ENCODE measurements at places on chromosomes 3 and 15.

DNA sequence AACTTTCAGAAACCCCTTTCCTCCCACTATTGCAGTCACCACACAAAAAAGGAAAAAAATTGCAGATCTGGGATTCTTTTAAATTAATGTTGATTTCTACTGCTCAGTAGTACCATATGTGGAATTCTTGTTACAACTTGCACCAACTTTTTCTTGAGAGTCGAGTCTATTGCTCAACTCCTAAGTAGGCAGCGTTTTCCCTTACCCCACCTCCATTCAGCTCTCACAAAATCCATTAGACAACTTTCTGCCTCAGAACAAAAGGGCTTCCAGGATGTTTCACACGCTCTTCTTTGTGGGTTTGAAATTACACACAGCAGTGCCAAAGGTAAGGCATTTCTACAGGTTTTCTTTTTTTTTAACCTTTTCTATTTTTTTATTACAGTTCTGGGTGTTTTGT is 179.5 kb downstream of the ANXA2 start:
- H3K4me1 ChIP-seq: no peaks in the 10 kb centered on the region
- no peak for DNase-seq
- H3K4me3 ChIP-seq: no peak overlapping the region
- no peaks in the 10 kb centered on the region for H3K36me3 ChIP-seq
- no peak overlapping the region for H3K27ac ChIP-seq

- H3K4me3 ChIP-seq: no peak overlapping the region
- peaks cover 3% of the 10 kb centered on the region for H3K27me3 ChIP-seq
- no peaks in the 10 kb centered on the region for H3K36me3 ChIP-seq
- DNase-seq: no peak
- peaks cover 52% of the 10 kb centered on the region for H3K4me1 ChIP-seq
Measured at GRCh38 chr15:29887721-29888120, 65.5 kb upstream of the TJP1 start.

- H3K27me3 ChIP-seq: no peaks in the 10 kb centered on the region
- peaks cover 13% of the 10 kb centered on the region for H3K4me1 ChIP-seq
- no peak overlapping the region for H3K4me3 ChIP-seq
- peak overlapping the region; percentile 84 for H3K27ac ChIP-seq
Measured at GRCh38 chr3:192494174-192494573, 233.2 kb downstream of the FGF12 start.

GRCh38 chr15:48642795-48643194 is 2.7 kb downstream of the FBN1 start:
- no peak overlapping the region for H3K4me3 ChIP-seq
- no peaks in the 10 kb centered on the region for H3K36me3 ChIP-seq
- peaks cover 8% of the 10 kb centered on the region for H3K27me3 ChIP-seq
- H3K4me1 ChIP-seq: peaks cover 14% of the 10 kb centered on the region
- no peak for DNase-seq
- no peak overlapping the region for H3K27ac ChIP-seq

GRCh38 chr15:99702895-99703602 is 30.2 kb downstream of the LYSMD4 start:
- no peaks in the 10 kb centered on the region for H3K36me3 ChIP-seq
- peaks cover 3% of the 10 kb centered on the region for H3K4me1 ChIP-seq
- H3K4me3 ChIP-seq: no peak overlapping the region
- no peak for DNase-seq
- peaks cover 2% of the 10 kb centered on the region for H3K27me3 ChIP-seq
- H3K27ac ChIP-seq: peak overlapping the region; percentile 88

GRCh38 chr3:124611520-124611919 is 118.7 kb upstream of the UMPS start:
- H3K4me1 ChIP-seq: peaks cover 26% of the 10 kb centered on the region
- H3K4me3 ChIP-seq: no peak overlapping the region
- peaks cover 5% of the 10 kb centered on the region for H3K27me3 ChIP-seq
- no peak overlapping the region for H3K27ac ChIP-seq

DNA sequence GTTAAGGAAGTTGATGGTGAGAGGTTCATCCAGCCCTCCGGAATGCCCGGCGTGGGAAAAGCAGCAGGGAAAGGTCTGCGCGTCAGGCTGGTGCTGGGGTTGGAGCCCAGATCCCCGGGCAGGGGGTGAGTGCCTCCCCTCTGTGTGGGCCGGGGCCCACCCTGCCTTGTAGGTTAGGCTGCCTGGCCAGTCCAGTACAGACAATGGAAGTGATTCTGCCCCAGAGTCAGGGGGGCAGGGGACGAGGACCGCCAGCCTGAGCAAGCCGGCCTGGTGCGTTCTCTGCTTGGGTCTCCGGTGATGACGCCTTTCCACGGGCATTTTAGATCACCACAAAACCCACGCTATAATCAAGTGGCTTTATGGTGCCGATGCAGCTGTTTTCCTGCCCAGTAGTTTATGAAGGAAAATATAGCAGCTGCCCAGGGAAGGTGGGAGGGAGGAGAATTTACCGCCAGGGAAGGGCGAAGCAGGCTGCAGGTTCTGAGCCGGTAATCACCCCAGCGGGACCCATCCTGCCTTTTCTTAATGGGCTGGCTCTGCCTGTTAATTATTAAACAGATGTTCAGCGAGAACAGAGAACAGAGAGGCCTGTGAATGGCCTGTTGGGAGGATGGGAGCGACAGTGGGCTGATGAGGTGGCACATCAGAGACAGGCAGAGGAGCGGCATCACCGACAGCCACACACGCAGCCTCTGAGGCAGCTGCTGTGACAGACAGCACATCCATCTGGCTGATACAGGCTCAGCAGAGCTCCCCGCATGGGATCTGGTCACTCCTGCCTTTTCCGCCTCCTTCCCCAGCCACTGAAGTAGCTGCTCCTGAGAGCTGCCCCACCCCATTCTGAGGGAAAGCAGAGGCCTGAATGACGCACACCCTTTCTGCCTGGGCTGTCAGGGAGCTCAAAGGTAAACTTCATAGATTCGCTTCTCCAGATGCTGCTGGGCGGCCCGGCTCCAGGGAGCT is 35.2 kb downstream of the BDH1 start:
- peaks cover 21% of the 10 kb centered on the region for H3K4me1 ChIP-seq
- DNase-seq: no peak
- peaks cover 16% of the 10 kb centered on the region for H3K27me3 ChIP-seq
- no peak overlapping the region for H3K4me3 ChIP-seq
- peaks cover 23% of the 10 kb centered on the region for H3K36me3 ChIP-seq

DNA sequence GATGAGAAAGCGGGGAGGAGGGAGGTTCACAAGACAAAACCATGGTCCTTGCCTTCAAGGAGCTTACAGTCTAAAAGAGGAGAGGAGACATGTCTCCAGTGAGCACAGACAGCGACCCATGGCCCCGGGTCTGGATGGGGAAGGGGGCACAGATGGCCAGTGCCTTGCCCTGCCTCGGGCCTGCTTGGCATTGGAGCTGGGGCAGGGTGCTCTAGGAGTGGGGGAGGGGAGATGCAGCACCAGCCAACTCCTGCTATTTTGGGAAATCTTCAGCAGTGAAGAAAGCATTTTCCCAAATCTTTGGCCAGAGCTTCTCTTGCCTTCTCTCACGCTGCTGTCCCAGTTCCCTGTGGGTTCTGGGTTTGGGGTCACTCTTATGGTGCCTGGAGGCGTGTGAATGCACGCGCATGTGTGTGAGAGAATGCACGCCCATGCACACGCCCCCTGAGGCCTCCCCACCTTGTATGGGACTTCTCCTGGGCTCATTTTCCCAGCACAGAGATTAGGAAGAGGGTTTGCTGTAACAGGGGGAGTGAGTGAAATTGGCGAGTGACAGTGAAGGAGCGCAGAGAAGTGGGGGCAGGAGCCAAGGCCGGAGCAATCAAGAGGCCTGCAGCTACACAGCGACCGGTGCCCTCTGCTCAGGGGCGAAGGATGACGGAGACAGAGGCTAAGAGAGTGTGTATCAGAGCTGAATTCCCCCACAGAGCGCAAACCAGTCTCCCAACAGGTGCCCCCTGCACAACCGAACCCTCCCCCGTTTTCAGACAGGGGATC is 71.5 kb downstream of the SEMA5B start:
- DNase-seq: no peak
- H3K36me3 ChIP-seq: no peaks in the 10 kb centered on the region
- H3K27ac ChIP-seq: no peak overlapping the region
- H3K4me1 ChIP-seq: peaks cover 8% of the 10 kb centered on the region
- H3K4me3 ChIP-seq: no peak overlapping the region
- H3K27me3 ChIP-seq: no peaks in the 10 kb centered on the region

DNA sequence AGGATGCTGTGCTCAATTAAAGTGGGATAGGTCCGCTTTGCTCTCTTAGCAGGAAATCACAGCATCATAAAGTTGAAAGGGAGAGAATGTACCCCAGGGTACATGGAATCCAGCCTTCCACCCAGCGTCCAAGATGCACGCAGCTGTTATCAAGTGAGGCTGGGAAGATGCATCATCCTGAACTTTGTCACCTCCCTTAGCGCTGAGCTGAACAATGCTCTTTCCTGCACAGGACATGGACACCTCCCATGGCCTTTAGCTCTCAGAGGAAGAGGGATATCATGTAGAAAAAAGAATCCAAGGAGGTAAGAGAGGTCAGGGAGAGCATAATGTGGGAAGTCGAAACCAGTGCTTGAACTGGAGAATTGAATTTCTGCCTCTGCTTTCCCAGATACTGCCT is 192.8 kb downstream of the FEZF2 start:
- peaks cover 6% of the 10 kb centered on the region for H3K27me3 ChIP-seq
- DNase-seq: no peak
- H3K4me1 ChIP-seq: peaks cover 17% of the 10 kb centered on the region
- H3K36me3 ChIP-seq: peaks cover 2% of the 10 kb centered on the region

GRCh38 chr3:147775411-147775810 is 366.2 kb downstream of the ZIC1 start:
- peaks cover 2% of the 10 kb centered on the region for H3K27me3 ChIP-seq
- DNase-seq: no peak
- no peak overlapping the region for H3K4me3 ChIP-seq
- H3K4me1 ChIP-seq: no peaks in the 10 kb centered on the region

GRCh38 chr3:171293142-171293782 is 166.9 kb downstream of the TNIK start:
- no peaks in the 10 kb centered on the region for H3K27me3 ChIP-seq
- H3K36me3 ChIP-seq: peaks cover 3% of the 10 kb centered on the region
- H3K4me3 ChIP-seq: no peak overlapping the region
- H3K4me1 ChIP-seq: peaks cover 8% of the 10 kb centered on the region
- no peak overlapping the region for H3K27ac ChIP-seq

- no peak overlapping the region for H3K27ac ChIP-seq
- H3K4me1 ChIP-seq: peaks cover 18% of the 10 kb centered on the region
- DNase-seq: no peak
- no peak overlapping the region for H3K4me3 ChIP-seq
- H3K27me3 ChIP-seq: peaks cover 16% of the 10 kb centered on the region
Measured at GRCh38 chr3:160224256-160224655, 966 bp upstream of the C3orf80 start.

DNA sequence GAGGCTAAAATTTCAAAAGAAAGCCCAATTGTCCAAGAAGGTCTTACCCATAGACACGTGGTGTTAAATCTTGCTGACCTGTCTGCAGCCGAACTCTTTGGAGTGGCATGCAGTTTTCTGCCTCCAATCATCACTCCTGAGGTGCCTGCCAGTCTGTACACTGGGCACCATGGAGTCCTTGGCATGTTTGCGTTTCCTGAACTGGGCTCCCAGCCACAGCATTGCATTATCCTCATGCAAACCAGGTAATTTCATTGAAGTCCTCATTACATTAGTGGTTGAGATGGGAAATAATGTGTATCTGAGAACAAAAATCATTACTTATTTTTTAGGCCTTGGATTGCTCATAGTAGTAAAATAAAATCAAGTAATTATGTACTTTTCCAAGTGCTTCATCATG is 152.3 kb downstream of the AKAP13 start:
- DNase-seq: no peak
- peaks cover 8% of the 10 kb centered on the region for H3K27me3 ChIP-seq
- no peak overlapping the region for H3K27ac ChIP-seq
- H3K36me3 ChIP-seq: peaks cover 9% of the 10 kb centered on the region

- H3K36me3 ChIP-seq: no peaks in the 10 kb centered on the region
- H3K27me3 ChIP-seq: peaks cover 6% of the 10 kb centered on the region
- H3K27ac ChIP-seq: no peak overlapping the region
Measured at GRCh38 chr15:84034578-84035398, 200.8 kb upstream of the GOLGA6L4 start.

- H3K27ac ChIP-seq: peak overlapping the region; percentile 84
- peaks cover 50% of the 10 kb centered on the region for H3K4me1 ChIP-seq
- H3K4me3 ChIP-seq: peak overlapping the region; percentile 56
- peaks cover 2% of the 10 kb centered on the region for H3K27me3 ChIP-seq
- H3K36me3 ChIP-seq: peaks cover 47% of the 10 kb centered on the region
Measured at GRCh38 chr3:124653071-124653796, 77.0 kb upstream of the UMPS start.

- H3K27me3 ChIP-seq: peaks cover 4% of the 10 kb centered on the region
- no peak overlapping the region for H3K4me3 ChIP-seq
- no peak for DNase-seq
- no peaks in the 10 kb centered on the region for H3K36me3 ChIP-seq
Measured at GRCh38 chr3:170321321-170322034, 36.0 kb upstream of the SKIL start.

DNA sequence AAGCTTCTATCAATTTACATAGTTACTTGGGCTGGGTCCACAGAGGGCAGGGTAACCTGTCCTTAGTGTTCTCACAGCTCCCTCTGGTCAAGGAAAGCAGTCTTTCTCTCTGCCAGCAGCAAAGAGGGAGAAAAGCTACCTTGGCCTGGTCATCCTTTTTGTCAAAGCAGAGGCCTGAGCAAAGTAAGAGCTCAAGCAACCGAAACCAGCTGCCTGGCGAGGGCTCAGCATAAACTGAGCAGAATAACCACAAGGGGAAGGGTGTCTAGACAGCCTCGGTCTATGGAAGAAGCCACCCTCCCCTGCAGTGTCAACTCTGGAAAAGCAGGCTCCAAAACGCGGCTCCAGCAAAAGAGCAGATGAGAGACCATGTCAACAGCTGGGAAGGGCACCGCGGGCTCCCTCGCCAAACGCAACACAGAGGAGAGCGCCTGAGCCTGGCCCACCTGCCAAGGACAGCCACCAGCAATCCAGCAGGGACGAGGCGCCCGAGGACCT is 17.4 kb downstream of the LRIG1 start:
- H3K27ac ChIP-seq: no peak overlapping the region
- peaks cover 67% of the 10 kb centered on the region for H3K4me1 ChIP-seq
- no peak for DNase-seq
- peaks cover 3% of the 10 kb centered on the region for H3K27me3 ChIP-seq
- no peak overlapping the region for H3K4me3 ChIP-seq

- H3K27me3 ChIP-seq: no peaks in the 10 kb centered on the region
- no peak overlapping the region for H3K27ac ChIP-seq
- H3K4me1 ChIP-seq: no peaks in the 10 kb centered on the region
- no peaks in the 10 kb centered on the region for H3K36me3 ChIP-seq
- H3K4me3 ChIP-seq: no peak overlapping the region
Measured at GRCh38 chr3:171986176-171986575, 53.2 kb upstream of the FNDC3B start.

- no peak for DNase-seq
- peaks cover 3% of the 10 kb centered on the region for H3K36me3 ChIP-seq
- peaks cover 12% of the 10 kb centered on the region for H3K4me1 ChIP-seq
- H3K4me3 ChIP-seq: no peak overlapping the region
- peaks cover 3% of the 10 kb centered on the region for H3K27me3 ChIP-seq
Measured at GRCh38 chr3:158642005-158642404, 2.3 kb upstream of the GFM1 start.

DNA sequence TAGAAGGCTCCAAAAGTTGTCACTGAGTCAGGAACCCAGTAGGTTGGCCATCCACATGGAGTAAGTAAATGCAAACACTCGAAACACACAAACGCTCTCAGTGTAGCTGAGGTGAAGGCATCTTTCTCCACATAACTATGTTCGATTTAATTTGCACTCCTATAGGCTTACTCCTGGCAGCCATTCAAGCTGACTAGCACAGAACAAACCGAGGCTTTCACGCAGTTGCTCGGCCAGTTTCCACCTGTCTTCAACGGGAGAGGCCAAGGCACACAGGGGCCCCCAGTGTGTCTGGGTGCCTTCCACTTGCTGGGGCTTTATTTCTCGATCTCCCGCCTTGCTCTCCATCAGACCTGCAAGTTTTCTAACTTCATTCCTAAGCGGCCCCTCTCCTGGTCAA is 18.9 kb downstream of the RGMA start:
- no peak overlapping the region for H3K27ac ChIP-seq
- DNase-seq: no peak
- H3K4me1 ChIP-seq: peaks cover 6% of the 10 kb centered on the region
- H3K27me3 ChIP-seq: peaks cover 11% of the 10 kb centered on the region
- H3K4me3 ChIP-seq: no peak overlapping the region

Data from endothelial cell (in vitro differentiated cells).